Fibroblast of skin of back (primary cell): ENCODE measurements at places on chromosomes 6 and 20.

- no peak for DNase-seq
These were observed 300.9 kb downstream of the DHX35 start for GRCh38 chr20:39263076-39263475.

DNA sequence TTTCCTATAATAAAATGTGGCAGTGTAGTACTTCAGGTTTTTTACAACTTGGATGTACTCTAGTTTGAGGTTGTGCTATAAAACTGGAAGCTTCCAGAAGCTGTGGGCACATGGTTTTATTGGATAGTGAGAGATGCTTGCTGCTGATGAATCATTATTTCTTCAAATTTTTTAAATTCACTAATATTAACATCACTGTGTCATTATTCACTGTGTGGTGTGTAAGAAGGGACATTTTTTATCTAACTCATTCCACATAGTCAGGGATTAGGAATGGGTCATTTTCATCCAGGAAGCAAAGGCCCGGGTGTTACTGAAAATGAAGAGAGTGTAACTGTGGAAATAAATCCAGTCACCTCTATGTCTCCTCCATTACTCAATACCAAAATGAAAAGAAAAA, 421.0 kb downstream of the TENT5A start:
- peak; percentile 89 for DNase-seq

DNA sequence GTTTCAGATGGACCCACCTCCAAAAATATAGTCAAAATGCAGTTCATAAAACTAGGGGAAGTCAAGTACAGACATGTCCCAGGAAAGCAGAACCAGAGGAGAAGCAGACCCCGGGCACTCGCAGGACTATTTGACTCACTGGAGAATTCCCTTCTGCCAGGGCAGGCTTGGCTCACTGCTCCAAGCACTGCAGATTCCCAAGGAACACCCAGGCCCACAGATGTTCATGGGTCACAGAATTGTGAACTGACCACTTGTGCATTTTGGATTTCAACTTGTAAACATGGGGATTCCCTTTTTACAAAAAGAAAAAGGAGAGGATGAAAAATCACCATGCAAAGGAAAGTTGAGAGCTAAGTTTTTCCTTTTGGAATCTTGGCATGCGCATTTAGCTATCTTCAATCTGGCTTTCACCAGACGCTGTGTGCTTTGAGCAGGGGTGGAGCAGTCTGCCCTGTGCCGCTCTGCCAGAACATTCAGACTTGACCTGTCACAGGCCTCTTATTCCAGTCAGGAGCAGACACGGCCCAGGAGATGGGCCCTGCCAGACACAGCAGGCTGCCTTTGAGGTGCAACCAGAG, 237.5 kb upstream of the TAB2 start:
- DNase-seq: peak; percentile 39

DNA sequence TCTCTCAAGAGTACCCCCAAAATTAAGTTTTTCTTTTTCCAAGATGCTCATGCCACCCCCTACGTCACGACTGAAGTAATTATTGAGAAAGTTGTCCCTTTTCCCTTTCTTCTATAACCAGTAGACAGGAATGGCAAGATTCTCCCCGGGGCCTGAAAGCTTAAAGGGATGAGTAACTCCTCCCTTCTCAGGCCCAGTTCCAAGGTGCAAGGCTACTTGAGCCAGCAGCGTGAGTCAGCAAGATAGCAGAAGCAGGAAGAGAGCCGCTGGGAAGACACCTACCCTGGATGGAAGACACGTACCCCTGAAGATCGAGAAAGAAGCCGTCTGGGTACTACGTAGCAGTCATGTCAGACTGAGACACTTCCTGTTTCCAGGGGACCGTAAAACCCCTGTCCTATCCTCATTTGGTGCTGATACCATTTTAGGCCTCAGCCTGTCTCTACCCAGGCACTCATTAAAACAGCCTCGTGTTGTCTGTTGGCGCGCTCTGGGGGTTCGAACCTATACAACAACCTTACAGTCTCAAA, 241.0 kb downstream of the ADGRG6 start:
- peak; percentile 20 for DNase-seq

GRCh38 chr20:48970681-48971365, 49.3 kb downstream of the ARFGEF2 start:
- DNase-seq: no peak

DNA sequence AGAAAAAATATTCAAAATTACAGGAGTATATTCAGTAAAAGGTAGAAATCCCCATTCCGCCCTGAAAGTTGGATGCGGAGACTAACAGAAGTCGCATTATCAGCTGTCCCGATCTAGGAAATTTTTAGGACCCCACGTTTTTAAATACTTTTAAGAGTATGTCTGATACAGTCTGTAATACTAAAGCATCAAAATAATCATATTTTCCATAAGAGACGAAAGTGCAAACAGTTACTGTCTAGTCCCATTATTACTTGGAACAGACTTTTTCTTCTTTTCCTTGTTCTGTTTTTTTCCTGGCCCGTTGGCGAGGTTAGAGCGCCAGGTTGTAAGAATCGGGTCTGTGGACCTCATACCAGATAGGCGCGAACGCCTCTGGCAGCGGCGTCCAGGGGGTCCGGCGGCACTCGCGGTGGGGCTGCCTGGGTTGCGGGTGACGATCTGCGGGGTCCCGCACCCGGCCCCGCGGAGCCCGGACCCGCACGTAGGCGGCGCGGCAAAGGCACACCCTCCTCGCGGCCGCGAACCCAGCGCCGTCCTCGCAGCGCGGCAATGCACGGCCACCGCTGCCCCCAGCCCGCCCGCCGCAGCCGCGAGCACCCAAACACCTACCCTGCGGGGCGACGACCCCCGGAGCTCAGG, 460 bp downstream of the PLAGL1 start:
- DNase-seq: peak; percentile 16

- DNase-seq: no peak
These were observed 2.3 kb upstream of the DLGAP4 start for GRCh38 chr20:36303831-36304230.

GRCh38 chr6:39958947-39959346, 24.7 kb upstream of the MOCS1 start:
- DNase-seq: no peak

DNA sequence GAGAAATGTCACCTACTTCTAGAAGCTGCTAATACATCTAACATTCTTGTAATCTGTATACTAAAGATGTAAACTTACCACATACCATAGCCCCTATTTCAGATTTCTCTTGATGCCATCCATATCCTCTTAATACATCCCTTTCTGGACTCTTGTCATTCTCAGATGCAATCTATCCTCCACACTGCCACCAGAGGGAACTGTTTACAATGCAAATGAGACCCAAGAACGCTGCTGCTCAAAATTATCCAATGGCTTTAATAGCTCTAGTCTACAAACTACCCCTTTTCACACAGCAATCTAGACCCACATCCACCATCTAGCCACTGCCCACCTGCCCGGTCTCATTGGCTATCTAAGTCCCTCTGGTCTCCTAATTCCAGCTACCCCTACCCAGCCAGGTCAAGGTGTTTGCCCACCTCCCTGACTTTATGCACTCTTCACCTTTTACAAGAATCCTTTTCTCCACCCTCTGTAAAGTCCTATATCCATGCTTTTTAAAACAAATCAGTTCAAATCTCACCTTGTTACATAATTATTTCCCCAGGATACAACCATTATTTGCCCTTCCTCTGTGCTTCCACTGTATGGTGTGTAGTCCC, 14.8 kb downstream of the FAXC start:
- DNase-seq: peak; percentile 62

- peak; percentile 61 for DNase-seq
These were observed 18.3 kb downstream of the VAPB start for GRCh38 chr20:58407201-58407873.
